OCI-LY7 (cell line): ENCODE measurements at places on chromosomes 2 and 18. TPM values are rescaled to one million over a fixed set of nuclear protein-coding genes. Genes with fewer than 3 reads are reported as not detected.

VAMP8 gene
- total RNA-seq: 152 and 160 TPM in 2 replicates

DNA sequence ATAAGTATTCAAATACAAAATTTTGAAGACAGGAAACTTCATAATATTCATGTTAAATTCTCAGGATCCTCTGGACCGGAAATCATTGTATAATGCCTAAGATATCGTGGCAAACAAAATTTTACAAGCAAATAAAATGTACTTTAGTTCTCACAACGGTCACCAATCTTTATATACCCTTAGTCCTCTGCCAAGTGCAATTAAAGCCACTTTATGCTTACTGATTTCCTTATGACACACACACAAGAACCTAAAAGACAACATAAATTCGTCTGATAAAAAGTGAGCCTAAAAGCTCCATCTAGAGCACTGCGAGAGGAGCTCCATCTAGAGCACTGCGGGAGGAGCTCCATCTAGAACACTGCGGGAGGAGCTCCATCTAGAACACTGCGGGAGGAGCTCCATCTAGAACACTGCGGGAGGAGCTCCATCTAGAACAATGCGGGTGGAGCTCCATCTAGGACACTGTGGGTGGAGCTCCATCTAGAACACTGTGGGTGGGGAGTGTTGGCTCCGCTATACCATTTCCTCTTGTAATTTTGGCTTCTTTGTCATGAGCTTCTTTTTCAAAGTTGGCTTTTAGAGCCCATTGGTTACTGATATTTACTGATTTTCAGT lies 15.9 kb downstream of the ATP8B1 start:
- no peak for DNase-seq

GRCh38 chr2:118442996-118443553 lies 354.8 kb downstream of the INSIG2 start:
- DNase-seq: no peak

RASGRP3 gene
- total RNA-seq: 8.7 and 11.2 TPM in 2 replicates

SMYD1 gene
- total RNA-seq: not detected in 2 replicates
